Stimulated activated CD4-positive, alpha-beta T cell treated with anti-CD3 and anti-CD28 coated beads, Interleukin-1b, Interleukin-23, amount 100 ng/mL, for 1 hour (primary cell): ENCODE measurements at places on chromosomes 2 and 18.
A peak's percentile ranks its signal among the peaks of the same experiment; 100 is the strongest.

DNA sequence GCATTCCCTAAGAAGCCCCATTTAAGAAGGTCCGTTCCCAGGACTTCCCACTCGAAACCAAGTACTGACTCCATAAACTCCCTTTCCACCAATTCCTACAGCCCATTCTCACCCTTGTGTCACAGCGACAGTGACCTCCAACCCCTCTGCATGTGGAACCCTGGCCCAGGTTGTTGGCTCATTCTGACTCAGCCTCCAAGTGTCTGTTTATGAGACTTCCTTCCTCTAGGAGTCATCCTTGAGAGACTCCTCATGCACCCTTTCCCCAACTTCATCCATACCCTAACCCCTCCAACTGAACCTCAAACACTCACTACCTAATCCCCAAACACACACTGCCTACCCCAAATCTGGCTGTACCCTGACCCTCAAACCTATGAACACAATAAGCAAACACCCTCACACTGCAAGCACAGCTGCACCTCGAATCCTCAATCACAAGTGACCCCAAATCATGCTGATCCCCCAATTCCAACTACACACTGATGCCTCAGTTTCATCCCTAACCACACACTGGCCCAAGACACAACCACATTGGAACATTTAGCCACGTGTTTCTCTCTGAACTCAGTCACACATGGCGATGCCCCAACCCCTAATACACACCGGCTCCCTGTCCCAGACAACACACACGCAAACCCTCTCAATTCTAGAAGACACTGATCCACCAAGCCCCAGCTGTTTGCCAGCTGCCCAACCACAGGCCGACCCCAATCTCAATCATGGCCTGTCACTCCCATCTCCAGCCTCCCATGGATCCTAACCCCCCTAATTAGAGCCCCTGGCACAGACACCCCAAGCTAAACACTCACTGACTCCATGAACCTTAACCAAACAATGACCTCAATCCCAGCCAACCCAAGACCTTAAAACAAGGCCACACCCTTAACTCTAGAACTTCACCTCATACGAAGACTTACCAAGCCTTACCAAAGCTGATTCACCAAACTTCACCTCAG, 219.6 kb downstream of the CYP26B1 start:
- DNase-seq, result no peak

- DNase-seq, result no peak
These were observed 59.1 kb downstream of the ARL4C start for GRCh38 chr2:234437642-234438304.

GRCh38 chr2:151840216-151841046, 12.2 kb upstream of the ARL5A start:
- DNase-seq, result no peak

GRCh38 chr2:230414302-230414701, 1.7 kb upstream of the SP100 start:
- DNase-seq, result no peak

GRCh38 chr18:12777500-12777944, 74.7 kb downstream of the PSMG2 start:
- no peak for DNase-seq

GRCh38 chr2:20267529-20267928, 42.6 kb upstream of the SDC1 start:
- no peak for DNase-seq

DNA sequence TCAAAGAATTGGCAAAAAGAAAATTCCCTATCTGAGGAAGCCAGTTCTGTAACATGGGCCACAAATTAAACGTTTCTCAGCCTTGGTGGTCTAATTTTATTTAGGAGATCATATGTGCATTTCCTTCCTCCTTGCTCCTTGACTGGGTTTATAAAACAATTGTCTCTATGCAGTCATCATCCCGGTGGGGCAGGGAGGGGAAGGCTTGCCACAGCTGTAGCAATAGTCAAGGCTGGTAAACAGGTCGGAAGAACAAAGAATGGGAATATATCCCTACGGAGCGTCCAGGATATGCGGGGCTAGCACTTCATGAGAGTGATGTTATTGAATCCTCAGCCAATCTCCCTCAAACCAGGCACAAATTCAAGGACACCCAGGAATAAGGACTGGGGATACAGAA, 143.8 kb downstream of the RNF152 start:
- no peak for DNase-seq

- DNase-seq, result peak; percentile 44
These were observed 4.9 kb downstream of the ZAP70 start for GRCh38 chr2:97718051-97718882.

DNA sequence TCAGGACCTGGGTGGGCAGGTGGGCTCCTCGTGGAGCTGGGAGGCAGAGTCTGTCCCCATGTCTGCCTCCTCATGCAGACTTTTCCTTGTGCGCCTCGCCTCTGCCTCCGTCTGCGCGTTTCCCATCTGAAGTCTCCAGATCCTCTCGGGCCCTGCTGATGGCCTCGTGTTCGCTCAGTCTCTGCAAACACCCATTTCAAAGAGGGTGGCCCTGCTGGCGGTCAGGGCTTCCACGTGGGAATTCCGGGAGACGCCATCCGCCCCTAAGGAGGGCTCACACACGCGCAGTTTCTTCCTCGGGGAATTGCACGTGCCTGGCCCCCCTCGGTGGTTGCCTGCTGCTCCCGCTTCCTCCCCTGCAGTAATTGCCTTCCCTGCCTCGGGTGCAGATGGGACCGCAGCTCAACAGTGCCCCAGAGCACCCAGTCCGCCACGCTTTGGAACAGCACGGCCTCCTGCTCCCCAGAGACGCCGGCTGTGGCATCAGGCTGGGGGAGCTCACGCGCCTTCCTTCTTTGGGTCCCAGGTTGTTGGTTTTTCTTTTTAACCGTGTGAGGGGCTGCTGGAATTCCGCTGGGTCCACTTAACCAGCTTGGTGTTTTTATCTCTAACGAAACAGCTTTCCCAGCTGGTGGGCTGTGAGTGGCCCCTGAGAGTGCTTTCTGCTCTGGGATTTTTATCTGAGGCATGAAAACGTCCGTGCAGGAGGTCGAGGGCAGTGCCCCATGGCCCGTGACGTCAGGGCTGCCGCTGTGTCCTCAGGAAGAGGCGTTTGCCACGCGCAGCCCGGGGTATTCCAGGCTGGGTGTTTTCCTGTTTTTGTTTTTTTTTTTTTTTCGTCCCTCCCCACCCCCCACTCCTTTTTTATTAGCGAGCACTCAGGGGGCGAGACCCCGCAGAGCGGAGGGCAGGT, 16.1 kb downstream of the NFATC1 start:
- DNase-seq, result no peak

GRCh38 chr18:50623694-50624352, 63.9 kb downstream of the MAPK4 start:
- no peak for DNase-seq
